ENCODE measurements at places on chromosomes 12 and 14.

- no peak for DNase-seq
Measured at GRCh38 chr12:119296535-119296934, 38.0 kb upstream of the CCDC60 start.

GRCh38 chr14:65826946-65827345 is 414.4 kb downstream of the FUT8 start:
- no peak for DNase-seq

DNA sequence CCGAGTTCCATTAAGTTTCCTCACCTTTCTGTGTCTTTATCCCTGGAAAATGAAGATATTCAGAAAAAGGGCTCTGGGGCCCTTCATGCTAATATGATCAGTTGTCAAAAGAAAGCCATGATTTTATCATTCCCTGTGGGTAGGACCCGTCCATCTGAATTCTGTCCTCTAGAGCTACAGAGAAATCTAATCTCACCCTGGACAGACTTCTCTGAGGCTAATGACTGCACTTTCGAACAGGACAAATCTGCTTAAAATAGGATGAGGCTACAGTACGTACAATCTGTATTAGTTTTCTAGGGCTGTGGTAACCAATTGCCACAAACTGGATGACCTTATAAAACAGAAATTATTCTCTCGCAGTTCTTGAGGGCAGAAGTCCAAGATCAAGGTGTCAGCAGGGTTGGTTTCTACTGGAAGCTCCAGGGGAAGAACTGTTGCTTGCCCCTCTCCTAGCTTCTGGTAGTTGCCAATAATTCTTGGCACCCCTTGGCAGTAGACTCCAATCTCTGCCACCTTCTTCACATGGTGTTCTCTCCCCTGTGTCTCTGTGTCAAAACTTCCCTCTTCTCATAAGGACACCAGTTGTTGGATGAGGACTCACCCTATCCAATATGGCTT is 1.3 kb downstream of the AK7 start:
- no peak for DNase-seq

- no peak for DNase-seq
Measured at GRCh38 chr12:106753526-106753925, 21.0 kb upstream of the RIC8B start.

- DNase-seq = no peak
Measured at GRCh38 chr12:26198742-26199141, 3.4 kb downstream of the SSPN start.

DNA sequence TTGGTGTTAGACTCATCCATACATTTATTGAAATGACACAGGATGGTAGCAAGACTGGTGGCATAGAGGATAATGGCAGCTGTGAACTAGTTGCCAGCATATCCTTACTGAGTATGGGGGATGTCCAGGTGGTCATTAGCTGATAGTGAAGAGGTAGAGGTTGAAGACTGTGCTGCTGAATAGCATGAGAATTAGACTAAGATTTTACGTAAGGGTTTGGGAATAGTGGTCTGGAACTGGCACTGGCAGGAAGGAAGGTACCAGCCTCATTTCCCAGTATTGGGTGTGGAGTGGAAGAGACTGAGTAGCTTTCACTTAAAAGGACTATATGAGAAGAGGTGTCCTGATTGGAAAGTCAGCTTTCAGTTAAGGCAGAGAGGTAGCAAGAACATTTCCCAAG is 6.5 kb downstream of the ERC1 start:
- DNase-seq = no peak
